Upper lobe of left lung (tissue), 6 donors: ENCODE measurements at places on chromosomes 3 and 15.

DNA sequence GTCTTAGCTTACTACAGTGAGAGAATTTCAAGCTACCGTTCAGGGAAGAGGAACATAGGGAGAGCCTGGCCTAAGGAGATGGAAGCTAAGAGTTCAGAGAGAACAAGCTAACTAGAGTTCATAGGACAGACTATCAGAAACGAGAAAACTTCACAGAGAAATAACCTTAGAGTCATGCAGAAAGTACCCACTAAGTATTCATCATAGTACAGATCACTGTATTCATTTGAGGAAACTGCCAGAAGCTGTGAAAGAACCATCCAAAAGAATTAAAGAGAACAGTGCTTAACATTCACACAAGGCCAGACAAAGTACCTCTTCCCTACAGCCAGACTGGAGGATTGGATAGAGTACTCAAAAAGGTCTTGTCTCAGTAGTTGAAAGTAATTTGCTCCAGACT is 15.2 kb upstream of the GBE1 start:
- DNase-seq, result no peak

DNA sequence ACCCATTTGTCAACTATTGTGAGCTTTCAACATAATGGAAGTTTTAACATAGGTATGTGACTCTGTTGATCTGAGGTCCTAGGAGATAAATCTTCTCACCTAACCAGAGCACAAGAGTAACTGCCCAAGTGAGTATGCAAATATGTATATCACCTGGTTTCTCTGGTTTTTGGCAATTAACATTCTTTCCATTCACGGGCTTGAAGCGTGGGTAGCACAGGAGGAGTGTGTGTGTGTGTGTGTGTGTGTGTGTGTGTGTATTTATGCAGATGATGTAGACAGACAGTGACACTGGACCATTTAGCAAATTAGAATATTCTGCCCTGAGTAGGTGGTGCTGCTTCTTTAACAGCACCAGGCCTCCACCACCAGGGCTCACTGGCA is 15.0 kb downstream of the EPHB1 start:
- DNase-seq, result no peak

- peak; percentile 43 for DNase-seq
Observed at GRCh38 chr15:76065245-76065644, 5.5 kb downstream of the TMEM266 start.

GRCh38 chr15:56812221-56812620 is 78.9 kb upstream of the ZNF280D start:
- no peak for DNase-seq

GRCh38 chr3:146159616-146160320 is 1.2 kb downstream of the PLOD2 start:
- no peak for DNase-seq

- no peak for DNase-seq
Observed at GRCh38 chr15:76158226-76158625, 98.4 kb downstream of the TMEM266 start.

- DNase-seq, result no peak
Observed at GRCh38 chr15:51202783-51203182, 108.1 kb upstream of the TNFAIP8L3 start.

DNA sequence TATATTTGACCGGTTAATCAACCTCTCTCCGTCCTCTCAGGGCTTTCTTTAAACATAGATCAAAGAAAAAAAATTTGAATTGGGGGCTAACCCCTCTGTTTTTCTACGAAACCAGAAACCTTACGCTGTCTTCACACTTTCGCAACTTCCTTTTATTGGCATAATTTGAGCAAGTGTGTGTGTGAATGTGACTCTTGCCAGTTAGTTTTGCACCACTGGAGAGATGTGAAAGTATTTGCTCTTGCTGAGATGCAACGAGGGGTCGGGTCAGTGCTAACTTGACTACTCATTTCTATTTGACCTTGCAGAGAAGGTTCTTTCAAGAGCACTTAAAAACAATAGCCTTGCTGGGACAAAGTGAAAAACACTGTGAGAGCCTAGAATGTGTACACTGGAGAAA is 81.2 kb downstream of the FAM43A start:
- DNase-seq, result no peak

DNA sequence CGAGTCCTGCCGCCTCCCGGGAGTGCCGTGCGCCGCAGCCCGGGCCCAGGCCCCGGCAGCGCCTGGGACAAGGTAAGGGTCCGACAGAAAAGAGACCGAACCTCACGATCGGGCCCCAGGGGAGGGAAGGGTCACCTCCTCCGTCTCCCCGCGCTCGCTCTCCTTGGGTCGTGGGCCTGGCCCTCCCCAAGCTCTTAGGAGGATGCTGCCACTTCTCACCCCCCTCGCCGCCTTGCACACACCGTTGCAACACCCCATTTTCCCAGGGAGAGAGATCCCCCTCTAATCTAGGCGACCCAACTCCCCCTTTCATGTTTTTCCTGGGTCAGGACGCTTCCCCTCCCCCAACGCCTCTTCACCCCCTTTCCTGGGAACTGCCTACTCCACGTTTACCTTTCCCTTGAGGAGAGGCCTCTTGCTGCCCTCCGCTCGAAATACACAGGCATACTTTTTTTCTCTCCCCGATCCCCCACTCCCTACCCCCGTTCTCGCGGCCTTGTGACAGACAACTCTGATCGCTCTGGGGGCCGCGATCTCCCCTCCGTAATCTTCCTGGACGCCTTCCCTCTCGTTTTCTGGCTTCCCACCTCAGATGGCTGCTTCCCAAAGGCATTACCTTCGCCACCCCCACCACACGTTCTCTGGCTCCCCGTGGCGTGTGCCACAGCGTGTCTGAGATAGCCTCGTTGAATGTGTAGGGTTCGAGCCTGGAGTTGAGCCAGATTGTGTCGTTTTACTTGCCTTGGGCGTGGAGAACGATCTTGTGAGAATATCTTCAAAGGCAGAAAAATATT is 688 bp downstream of the SETD5 start:
- DNase-seq, result peak; percentile 44

- DNase-seq, result no peak
Observed at GRCh38 chr15:42199126-42199525, 9.0 kb downstream of the VPS39 start.

- DNase-seq, result no peak
Observed at GRCh38 chr3:71066356-71066755, 517.2 kb downstream of the FOXP1 start.

DNA sequence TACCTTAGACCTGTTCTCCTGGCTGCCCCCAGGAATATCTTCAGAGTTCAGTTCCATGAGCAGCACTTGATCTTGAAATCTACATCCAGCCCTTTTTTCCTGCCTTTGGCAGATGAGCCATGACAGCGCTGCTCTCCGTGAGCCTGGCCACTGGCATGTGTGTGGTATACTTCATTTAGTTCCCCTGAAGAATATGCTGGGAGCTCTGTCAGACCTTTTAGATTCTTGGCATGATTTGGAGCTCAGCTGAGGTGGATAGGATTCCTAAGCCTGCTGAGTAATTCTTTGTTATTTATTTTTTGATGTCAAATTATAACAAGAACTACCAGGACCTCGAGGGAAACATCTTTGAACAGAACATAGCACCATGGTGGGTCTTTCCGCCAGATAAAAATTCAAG is 121.7 kb downstream of the EDEM1 start:
- no peak for DNase-seq

DNA sequence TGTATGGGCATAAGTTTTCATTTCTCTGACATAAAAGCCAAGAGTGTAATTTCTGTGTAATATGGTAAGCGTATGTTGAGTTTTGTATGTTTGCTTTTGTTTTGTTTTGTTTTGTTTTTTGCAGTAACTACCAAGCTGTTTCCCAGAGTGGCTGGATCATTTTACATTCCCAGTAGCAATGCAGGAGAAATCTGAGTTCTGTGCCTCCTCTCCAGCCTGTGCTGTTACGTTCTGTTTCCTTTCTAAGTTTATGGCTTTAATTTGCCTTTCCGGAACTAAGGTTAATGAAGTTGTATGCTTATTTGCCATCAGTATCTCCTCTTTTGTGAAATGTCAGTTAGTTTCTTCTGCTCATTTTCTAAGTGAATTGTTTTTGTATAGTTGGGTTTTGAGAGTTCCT is 307.8 kb downstream of the GABRG3 start:
- no peak for DNase-seq

GRCh38 chr15:25693321-25694238 is 169.5 kb downstream of the ATP10A start:
- no peak for DNase-seq
